Activated T-cell treated with anti-CD3 and anti-CD28 coated beads for 24 hours (primary cell): ENCODE measurements at places on chromosomes 2 and 18.

GRCh38 chr2:195636890-195637289 is 20.1 kb upstream of the SLC39A10 start:
- no peak for DNase-seq

DNA sequence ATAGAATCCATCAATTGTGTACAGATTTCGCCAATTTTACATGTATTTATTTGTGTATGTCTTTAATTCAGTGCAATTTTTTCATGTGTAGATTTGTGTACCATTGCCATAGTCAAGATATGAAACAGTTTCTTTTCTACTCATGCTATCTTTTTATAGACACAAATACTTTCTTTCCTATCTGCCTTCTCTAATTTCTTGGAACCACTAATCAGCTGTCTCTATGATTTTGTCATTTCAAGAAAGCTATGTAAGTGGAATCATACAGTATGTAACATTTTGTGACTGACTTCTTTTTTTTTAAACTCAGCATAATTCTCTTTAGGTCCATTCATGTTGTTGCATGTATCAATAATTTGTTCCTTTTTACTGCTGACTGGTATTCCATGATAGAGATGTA is 33.3 kb downstream of the KIAA1328 start:
- DNase-seq = no peak

GRCh38 chr2:24454294-24454693 is 36.8 kb upstream of the NCOA1 start:
- no peak for DNase-seq

- DNase-seq = no peak
These were observed 417.9 kb downstream of the PID1 start for GRCh38 chr2:228853151-228853550.
